ENCODE measurements at places on chromosomes 7 and 10. TPM values are rescaled to one million over a fixed set of nuclear protein-coding genes. Genes with fewer than 3 reads are reported as not detected.

Gene GRK5
- total RNA-seq, result 1.5 TPM

Gene TMEM225B
- total RNA-seq, result not detected

Gene OR2A12
- not detected for total RNA-seq

Gene CLCN1
- not detected for total RNA-seq

Gene EN2
- 0.69 TPM for total RNA-seq

DNA sequence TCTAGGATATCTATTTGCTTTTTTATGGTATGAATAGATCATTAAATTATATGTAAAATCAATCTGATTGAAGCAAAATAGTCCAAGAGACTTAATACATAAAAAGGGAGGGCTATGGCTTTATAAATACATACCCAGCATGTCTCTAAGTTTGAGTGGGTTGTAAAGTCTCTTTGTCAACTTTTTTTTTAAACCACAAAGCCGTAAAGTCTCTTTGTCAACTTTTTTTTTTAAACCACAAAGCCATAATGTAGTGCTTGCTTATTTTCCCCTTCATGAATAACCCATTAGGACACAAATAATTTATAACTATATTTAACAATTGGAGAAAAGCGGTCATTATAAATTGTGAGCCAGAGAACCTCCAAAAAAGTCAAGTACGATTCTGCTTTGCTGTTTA lies 5.7 kb downstream of the HECTD2 start:
- peak; percentile 25 for DNase-seq

DNA sequence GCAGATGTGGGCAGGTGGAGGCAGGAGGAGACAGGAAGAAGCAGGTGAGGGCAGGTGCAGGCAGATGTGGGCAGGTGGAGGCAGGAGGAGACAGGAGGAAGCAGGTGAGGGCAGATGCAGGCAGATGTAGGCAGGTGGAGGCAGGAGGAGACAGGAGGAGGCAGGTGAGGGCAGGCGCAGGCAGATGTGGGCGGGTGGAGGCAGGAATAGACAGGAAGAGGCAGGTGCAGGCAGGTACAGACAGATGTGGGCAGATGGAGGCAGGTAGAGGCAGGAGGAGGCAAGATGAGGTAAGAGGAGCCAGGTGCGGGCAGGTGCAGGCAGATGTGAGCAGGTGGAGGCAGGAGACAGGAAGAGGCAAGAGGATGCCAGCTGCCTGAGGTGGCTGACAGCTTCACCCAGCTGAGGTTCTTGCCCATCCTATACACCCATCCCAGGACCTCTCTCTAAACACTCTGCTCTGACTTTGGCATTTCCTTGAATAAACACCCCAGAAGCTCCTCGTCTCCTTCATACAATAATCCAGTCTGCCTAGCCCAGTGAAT lies 33.0 kb downstream of the PTPRE start:
- no peak for DNase-seq

- DNase-seq, result no peak
Observed at GRCh38 chr7:151853896-151854719, 22.8 kb downstream of the PRKAG2 start.

DNA sequence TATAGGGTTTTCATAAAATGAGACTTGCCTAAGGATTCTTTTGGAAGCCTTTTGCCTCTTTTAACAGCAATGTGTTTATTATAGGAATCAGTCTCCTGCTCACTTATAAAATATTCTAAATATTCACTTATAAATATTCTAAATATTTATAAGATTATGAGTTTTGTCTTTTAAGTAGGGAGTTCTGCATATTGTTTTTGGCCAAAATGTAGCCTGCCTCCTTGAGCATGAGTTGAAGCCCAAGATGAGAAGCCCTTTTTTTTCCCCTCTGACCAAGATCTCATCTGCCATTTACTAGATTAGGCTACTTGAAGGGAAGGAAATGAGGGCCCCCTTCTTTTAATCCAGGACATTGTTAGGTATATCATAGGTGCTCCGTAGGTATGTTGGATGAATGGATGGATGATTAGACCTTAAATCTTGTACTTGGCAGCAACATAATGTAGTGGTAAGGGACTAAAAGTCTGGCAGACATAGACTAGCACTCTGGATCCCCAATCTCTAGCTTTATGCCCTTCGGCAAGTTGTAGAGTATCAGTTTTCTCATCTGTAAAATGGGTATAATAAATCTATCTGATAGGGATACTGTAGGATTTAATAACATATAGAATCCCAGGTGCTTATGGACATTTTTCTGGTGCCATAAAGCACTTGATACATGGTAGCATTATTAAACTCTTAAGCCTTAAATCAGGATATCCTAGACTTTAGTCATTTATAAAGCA lies 59.1 kb downstream of the ARID5B start:
- DNase-seq, result no peak

DNA sequence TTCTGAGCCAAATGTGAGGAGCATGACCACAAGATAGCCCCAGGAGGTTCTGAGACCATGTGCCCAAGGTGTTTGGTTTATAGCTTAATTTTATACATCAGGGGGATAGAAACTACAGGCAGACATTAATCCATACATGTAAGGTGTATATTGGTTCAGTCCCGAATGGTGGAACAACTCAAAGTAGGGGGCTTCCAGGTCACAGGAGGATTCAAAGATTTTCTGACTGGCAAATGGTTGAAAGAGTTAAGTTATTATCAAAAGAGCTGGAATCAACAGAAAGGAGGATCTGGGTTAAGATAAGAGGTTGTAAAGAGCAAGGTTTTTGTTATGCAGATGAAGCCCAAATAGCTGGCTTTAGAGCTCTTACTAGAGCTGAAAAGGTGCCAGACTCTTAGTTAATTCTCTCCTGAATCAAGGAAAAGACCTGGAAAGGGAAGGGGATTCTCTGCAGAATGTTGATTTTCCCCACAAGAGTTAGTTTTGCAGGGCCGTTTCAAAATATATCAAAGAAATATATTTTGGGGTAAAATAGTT lies 640.0 kb downstream of the IPMK start:
- no peak for DNase-seq

DNA sequence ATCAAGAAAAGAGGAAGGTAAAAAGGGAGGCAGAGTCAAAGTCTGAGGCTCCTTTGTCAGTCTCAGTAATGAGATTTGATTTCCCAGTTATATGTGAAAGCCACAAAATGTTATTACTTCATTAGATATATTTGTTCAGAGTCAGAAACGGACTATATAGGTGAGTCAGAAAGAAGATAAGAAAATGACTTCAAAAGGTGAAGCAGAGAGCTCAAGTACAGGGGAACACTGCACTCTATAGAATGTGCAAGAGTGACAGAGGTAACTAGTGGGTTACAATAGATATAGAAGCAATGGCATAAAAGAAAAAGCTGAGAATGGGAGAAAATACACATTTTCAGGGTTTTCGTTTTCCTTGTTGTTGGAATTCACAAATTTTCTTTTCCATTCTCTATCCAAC lies 43.3 kb downstream of the DGKB start:
- no peak for DNase-seq

DNA sequence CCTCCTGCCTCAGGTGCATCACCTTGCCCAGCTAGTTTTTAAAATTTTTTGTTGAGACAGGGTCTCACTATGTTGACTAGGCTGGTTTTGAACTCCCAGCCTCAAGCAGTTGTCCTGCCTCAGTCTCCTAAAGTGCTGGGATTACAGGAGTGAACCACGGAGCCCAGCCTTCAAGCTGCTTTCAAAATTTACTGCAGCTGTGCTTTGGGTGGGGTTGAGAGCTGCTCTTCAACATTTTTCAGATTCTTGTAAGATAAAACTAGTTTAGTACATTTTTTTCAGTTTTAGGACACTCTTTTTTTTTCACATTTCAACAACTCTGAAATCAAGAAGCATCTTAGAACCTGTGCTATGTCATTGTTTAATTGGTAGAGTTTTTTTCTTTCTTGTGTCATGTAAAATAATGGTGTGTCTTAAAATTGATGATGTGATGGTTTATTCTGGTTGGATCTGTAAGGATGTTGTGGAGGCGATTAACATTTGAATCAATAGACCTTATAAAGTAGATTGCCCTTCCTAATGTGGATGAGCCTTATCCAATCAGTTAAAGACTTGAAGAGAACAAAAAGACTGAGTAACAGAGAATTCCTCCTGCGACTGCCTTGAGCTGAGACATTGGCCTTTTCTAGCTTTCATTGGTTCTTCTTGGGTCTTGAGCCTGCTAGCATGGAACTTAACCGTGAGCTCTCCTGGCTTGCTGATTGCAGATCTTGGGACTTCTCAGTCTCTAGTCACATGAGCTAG lies 13.5 kb downstream of the PLEKHA8 start:
- peak; percentile 41 for DNase-seq

GRCh38 chr7:91228927-91229558 lies 35.2 kb upstream of the FZD1 start:
- DNase-seq, result peak; percentile 82

DNA sequence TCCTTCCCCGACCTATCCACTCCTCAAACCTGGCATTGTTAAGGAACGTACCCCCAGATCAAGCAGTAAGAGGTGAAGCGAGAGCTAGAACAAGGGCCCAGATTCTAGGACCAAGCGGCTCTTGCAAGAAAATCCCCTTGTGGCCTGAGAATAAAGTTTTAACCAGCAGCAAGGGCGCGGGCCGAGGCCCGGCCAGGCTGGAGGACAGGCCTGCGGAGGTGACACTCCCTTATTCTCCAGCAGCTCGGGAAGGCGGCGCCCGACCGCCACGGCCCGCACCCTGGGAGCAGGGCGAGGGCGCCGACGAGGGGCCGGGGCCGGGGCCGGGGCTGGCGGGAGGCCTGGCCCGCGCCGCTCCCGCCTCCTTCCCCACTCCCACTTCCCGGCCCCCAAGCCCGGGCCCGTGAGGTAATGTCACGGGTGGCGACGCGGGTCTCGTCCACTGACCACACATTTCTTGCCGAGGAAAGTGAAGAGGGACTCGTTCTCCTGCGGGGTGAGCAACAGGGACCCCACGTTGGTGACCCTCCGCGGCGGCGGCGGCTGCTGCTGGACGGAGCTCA lies 551 bp downstream of the WASL start:
- DNase-seq, result peak; percentile 38
